ENCODE measurements at places on chromosomes 13 and 19. TPM values are rescaled to one million over a fixed set of nuclear protein-coding genes. Genes with fewer than 3 reads are reported as not detected.
A peak's percentile ranks its signal among the peaks of the same experiment; 100 is the strongest.

Gene IRS2
- 15.7 TPM for total RNA-seq

Gene TARM1
- total RNA-seq, result not detected

Gene STK24
- 68.9 TPM for total RNA-seq

GRCh38 chr13:23411706-23412105 lies 21.8 kb downstream of the SACS start:
- DNase-seq, result no peak

GRCh38 chr19:19527371-19527656 lies 1.4 kb upstream of the YJEFN3 start:
- no peak for DNase-seq

DNA sequence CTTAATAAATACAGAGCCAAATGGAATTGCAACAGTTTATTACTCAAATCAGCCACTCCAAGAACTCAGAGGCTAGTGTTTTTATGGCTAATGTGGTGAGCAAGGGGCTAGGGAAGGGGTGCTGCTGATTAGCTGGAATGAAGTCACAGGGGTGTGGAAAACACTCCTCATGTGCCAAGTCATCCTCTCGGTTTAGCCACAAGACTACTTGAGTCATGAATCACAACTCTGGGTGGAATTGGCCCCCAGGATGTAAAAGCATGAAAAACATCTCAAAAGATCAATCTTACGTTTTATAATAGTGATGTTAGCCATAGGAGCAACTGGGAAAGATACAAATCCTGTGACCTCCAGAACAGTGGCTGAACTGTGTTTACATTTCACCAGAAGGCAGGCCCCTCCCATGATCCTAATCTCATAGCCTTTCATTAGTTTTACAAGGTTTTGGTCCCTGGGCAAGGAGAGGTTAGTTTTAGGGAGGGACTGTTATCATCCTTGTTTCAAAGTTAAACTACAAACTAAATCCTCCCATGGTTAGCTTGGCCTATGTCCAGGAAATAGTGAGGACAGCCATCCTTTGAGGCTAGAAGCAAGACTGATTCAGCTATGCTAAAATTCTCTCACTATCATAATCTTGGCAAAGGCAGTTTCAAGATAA lies 2020.1 kb upstream of the PCDH20 start:
- DNase-seq, result peak; percentile 8

GRCh38 chr13:99065235-99066015 lies 87.6 kb upstream of the DOCK9 start:
- DNase-seq, result no peak

GRCh38 chr19:10661946-10662345 lies 7.8 kb downstream of the ILF3 start:
- DNase-seq, result no peak

Gene CALR3
- total RNA-seq, result not detected

GRCh38 chr13:38090913-38091312 lies 221.3 kb upstream of the TRPC4 start:
- DNase-seq, result no peak

- DNase-seq, result no peak
Measured at GRCh38 chr19:46442808-46443450, 14.2 kb upstream of the PNMA8C start.

Gene MYDGF
- total RNA-seq, result 125 TPM

DNA sequence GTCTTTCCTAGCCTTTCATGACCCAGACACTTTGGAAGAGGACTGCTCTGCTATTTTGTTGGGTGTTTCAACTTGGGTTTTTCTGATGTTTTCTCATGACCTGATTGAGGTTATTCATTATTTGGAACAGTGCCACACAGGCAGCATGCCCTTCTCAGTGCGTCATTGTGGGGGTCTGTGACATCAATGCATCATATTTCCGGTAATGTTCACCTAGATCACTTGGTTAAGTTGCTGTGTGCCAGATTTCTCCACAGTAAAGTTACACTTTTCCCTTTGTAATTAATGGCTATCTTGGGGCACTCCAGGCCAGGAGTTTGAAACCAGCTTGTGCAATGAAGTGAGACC lies 124.4 kb downstream of the SIPA1L3 start:
- no peak for DNase-seq

Gene OVOL3
- total RNA-seq, result not detected

DNA sequence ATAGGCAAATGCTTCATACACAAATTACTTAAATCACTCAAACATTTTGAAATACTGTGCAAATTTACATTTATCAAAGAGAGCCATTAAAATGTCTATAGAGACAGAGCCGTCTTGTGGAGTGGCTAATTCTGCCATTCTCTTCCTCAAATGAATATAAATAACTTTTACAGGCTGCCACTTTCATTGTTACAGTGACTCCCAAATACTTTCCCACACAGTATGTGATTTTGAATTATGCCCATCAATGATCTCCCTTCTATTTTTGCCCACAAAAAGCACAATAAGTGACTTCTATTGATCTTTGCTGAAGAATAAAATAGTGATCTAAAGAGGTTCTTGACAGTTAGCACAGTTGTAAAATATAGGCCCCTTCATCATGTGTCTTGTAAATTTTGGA lies 1244.9 kb downstream of the PCDH17 start:
- DNase-seq, result no peak

DNA sequence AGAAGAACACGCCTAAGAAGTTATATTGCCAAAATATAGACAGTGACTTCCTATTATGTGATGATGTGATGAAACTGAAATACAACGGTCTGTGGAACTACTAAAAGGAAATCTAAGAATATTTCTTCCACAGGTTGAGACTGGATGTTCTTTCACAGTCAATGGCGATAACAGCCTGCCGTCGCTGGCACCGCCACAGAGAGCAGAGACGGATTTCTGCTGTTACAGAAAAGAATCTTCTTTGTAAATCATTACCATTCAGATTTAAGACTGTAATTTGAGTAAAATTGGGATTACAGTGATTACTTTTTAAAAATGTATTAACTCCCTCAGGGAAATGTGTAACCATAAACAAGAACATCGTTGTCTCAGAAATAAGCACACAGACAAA lies 100.8 kb downstream of the TUBGCP3 start:
- DNase-seq, result no peak

Gene CAMSAP3
- total RNA-seq, result 15.1 TPM

GRCh38 chr13:102935896-102936321 lies 90.1 kb downstream of the ERCC5 start:
- no peak for DNase-seq

Gene ICAM4
- total RNA-seq, result 7.9 TPM

DNA sequence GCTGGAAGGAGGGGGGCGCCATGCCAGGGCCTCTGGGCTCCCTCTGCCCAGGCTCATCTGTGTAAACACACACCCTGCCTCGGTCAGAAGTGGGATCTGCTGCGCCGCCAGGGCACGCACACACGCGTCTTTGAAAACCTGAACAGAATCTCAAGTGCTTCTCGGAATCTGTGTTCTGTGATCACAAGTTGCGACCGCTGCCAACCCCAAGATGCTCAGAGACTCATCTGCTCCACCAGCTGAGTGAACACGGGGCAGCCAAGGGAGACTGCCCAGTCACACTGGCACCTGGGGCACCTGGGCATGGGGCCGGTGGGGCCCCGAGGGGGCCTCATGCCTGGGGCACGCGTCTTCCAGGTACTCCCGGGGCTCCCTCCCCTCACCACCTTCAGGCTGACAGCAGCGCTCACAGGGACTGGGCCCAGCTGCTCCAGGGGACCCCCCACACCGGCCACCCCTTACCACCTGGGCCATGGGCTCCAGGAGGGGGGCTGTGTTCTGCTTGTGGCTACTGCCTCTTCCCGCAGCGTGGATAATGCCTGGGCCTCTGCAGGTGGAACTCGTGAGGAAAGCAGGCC lies 59.0 kb downstream of the KLF2 start:
- no peak for DNase-seq

GRCh38 chr13:43397111-43397510 lies 373.7 kb downstream of the DNAJC15 start:
- DNase-seq, result no peak

GRCh38 chr13:63896321-63896720 lies 2480.7 kb upstream of the PCDH20 start:
- no peak for DNase-seq

Gene B3GNT3
- 19.1 TPM for total RNA-seq

- no peak for DNase-seq
Measured at GRCh38 chr13:79285159-79285558, 120.9 kb downstream of the RBM26 start.

DNA sequence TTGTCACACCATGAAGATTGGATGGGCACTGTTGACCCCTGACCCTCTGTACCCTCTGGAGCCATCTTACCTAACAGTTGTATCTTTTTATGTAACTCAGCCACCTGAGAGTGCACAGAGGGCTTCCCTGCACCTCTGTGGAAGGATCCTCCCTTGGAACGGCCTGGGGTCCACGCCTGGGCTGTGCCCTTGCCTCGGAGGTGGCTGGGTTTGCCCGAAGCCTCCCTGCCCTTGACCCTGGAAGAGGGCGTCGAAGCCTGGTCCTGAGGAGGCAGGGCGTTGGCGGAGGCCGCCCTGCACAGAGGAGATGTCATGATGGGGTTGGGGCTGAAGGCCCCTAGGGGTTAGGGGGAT lies 241 bp downstream of the ODAD3 start:
- DNase-seq, result no peak

DNA sequence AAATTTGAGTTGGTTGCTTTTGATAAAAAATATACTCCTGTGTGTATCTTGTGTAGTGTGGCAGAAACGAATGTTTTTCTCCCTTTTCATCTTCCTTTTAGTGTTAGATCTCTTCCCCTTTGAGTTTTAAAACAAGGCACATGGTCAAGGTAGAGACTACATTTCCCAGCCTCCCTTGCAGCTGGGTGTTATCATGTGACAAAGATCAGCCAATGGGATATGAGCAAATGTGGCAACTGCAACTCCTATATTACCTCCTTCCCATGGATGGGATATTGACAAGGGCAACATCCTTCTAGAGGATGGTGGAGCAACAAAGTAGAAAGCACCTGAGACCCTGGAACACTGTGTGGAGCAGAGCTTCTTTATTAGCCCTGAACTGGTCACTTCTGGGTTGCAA lies 42.4 kb downstream of the ADGRE3 start:
- DNase-seq, result no peak

DNA sequence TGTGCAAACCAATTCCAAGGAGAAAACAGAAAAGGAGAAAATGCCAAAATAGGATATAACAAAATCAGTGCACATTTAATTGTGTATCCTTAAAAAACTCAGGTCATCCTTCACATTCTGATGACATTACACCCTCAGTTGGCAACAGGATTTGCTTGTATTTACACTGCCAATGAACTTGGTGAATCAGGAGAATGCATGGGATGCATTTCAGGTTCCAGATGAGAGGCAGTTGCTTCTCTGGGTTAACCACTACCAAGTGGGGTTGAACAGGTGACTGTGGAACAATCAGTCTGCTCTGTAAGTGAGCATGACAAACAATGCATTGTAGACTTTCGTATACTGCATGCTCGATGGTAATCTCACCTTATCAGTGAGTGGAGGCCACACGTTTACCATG lies 79.1 kb downstream of the STARD13 start:
- no peak for DNase-seq

GRCh38 chr19:14746886-14747285 lies 31.5 kb downstream of the ADGRE2 start:
- DNase-seq, result no peak

- DNase-seq, result no peak
Measured at GRCh38 chr19:19434483-19435045, 29.1 kb downstream of the GATAD2A start.

- DNase-seq, result no peak
Measured at GRCh38 chr19:1090731-1091543, 4.2 kb downstream of the POLR2E start.

GRCh38 chr13:91904597-91904996 lies 506.2 kb downstream of the GPC5 start:
- no peak for DNase-seq

GRCh38 chr13:100235311-100235901 lies 146.5 kb downstream of the PCCA start:
- DNase-seq, result peak; percentile 57

DNA sequence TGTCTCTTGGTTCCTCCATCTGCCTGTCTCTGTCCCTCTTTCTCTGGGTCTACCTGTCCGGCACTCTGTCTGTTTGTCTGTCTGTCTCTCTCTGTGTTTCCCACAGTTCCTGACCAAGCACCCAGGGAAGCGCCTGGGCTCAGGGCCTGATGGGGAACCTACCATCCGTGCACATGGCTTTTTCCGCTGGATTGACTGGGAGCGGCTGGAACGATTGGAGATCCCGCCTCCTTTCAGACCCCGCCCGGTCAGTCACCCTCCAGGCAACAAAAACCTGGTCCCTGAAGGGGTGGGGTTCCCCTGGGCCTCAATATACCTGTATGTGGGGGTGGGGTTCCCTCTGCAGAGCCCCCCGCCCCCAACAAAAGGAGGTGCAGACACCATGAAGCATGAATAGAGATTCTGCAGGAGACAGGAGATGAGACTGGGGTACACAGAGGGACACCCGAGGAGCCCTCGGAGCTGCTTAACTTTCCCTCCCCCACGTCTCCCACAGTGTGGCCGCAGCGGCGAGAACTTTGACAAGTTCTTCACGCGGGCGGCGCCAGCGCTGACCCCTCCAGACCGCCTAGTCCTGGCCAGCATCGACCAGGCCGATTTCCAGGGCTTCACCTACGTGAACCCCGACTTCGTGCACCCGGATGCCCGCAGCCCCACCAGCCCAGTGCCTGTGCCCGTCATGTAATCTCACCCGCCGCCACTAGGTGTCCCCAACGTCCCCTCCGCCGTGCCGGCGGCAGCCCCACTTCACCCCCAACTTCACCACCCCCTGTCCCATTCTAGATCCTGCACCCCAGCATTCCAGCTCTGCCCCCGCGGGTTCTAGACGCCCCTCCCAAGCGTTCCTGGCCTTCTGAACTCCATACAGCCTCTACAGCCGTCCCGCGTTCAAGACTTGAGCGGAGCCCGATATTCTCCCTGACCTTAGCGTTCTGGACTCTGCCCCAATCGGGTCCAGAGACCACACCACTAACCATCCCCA lies 2.6 kb upstream of the CACNG7 start:
- DNase-seq, result peak; percentile 56

DNA sequence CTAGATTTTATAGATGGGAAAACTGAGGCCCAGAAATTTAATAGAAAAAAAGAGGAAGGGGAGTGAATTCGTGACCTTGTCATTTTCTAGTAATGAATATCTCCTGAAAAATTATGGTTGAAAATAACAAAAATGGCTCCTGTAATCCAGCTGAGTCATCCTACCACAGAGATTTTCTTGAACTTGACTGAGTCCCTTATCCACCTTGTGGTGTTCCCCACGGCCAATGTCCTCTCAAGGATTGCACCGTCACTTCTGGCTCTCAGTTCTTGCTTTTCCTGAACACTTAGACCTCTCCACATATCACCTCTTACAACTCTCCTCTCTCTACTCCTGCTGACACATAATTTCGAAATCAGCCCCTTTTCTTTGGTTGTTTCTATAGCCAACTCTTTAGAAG lies 1.2 kb upstream of the KATNAL1 start:
- DNase-seq, result peak; percentile 22

Measured in hepatocyte (in vitro differentiated cells).